Heart left ventricle (tissue), 16 donors: ENCODE measurements at places on chromosomes 6 and 20.

GRCh38 chr6:53517021-53517420 is 27.9 kb downstream of the GCLC start:
- no peak overlapping the region for H3K4me3 ChIP-seq
- no peak for DNase-seq
- H3K27me3 ChIP-seq: no peaks in the 10 kb centered on the region
- H3K4me1 ChIP-seq: no peaks in the 10 kb centered on the region
- peaks cover 14% of the 10 kb centered on the region for H3K36me3 ChIP-seq
- no peak overlapping the region for H3K27ac ChIP-seq

GRCh38 chr6:48754641-48755040 is 643.6 kb upstream of the PTCHD4 start:
- DNase-seq: no peak
- H3K36me3 ChIP-seq: no peaks in the 10 kb centered on the region
- H3K27ac ChIP-seq: no peak overlapping the region
- H3K4me1 ChIP-seq: no peaks in the 10 kb centered on the region
- no peaks in the 10 kb centered on the region for H3K27me3 ChIP-seq

DNA sequence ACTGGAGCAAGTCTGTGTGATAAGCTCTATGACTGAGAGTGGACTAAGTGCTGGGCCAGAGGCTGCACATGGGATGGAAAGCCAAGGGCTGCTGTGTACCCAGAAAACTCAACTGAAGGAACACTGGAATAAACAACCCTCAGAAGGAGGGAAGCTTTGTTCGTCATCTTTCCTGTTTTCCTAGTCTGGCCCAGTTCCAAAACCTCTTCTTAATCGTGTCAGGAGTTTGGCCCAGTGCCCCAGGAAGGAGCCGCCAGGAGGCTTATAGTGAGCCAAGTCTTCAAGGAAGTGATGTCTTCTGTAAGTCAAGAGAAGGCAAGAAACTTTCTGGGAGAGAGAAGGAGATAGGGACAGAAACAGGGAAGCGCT is 23.3 kb upstream of the TOP1 start:
- H3K27me3 ChIP-seq: no peaks in the 10 kb centered on the region
- H3K27ac ChIP-seq: peak overlapping the region; percentile 39
- peak; percentile 86 for DNase-seq
- H3K4me1 ChIP-seq: peaks cover 5% of the 10 kb centered on the region
- no peaks in the 10 kb centered on the region for H3K36me3 ChIP-seq

DNA sequence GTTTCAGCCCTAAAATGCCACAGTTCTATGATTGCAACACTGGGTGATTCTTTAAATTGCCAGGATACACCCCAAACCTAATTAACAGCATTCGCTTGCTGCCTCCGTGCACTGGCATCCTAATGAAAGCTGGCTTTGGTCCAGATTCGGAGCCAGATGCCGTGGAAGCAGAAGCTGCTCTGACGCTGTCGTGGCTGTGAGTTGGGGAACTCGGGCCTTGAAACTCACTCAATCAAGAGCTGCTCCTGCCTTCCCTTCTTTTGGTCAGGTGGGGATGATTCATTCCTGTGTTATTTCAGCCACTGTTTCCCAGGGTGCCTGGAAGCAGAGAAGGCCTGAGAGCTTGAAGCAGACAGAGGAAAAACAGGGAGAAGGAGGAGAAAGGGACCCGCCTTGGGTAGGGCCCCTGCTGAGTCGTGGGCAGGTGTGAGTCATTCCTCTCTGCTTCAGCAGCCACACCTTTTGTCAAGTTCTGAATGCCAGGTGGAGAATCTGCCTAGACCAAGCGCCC is 36.2 kb upstream of the DSP start:
- no peak overlapping the region for H3K27ac ChIP-seq
- no peaks in the 10 kb centered on the region for H3K27me3 ChIP-seq
- no peaks in the 10 kb centered on the region for H3K36me3 ChIP-seq
- peaks cover 3% of the 10 kb centered on the region for H3K4me1 ChIP-seq
- peak; percentile 41 for DNase-seq

DNA sequence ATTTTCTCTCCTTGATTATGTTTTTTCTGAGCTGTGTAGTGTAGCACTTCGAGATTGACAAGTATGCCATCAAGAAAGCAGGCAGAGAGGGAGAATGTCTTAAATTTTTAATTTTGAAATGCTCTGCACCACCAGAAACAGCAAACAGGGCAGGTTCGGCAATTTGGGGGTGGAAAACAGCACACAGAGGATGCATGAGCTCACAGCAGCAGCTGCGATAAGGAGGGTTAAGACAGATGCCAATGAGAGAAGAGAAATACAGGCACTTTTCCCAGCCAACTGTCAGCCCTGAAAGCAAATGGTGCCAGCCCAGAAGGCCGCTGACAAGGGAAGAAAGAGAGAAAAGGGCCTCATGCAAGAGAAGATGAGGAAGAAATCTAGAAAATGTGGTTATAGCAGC is 15.1 kb upstream of the SNRPB2 start:
- no peaks in the 10 kb centered on the region for H3K27me3 ChIP-seq
- H3K4me3 ChIP-seq: no peak overlapping the region
- DNase-seq: no peak
- no peak overlapping the region for H3K27ac ChIP-seq
- no peaks in the 10 kb centered on the region for H3K36me3 ChIP-seq

DNA sequence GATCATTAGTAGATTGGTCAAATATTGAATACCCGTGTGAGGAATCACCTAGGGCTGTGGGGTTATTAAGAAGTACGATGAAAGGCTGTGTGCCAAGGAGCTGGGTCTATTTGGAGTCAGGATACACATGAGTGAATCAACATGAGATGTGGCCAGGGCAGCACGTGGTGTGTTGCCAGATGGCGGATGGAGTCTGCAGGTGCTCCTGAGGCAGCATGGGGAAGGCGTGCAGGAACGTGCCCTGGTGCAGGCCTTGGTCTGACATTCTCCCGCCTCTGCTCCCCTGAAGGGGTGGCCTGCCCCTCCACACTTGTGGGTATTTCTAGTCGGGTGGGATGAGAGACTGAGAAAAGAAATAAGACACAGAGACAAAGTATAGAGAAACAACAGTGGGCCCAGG is 39.0 kb upstream of the SLC22A1 start:
- no peaks in the 10 kb centered on the region for H3K4me1 ChIP-seq
- H3K27ac ChIP-seq: no peak overlapping the region
- no peak for DNase-seq

GRCh38 chr20:9723501-9724202 is 115.2 kb downstream of the PAK5 start:
- H3K36me3 ChIP-seq: no peaks in the 10 kb centered on the region
- no peak overlapping the region for H3K27ac ChIP-seq
- no peak for DNase-seq
- H3K4me3 ChIP-seq: no peak overlapping the region
- no peaks in the 10 kb centered on the region for H3K4me1 ChIP-seq

DNA sequence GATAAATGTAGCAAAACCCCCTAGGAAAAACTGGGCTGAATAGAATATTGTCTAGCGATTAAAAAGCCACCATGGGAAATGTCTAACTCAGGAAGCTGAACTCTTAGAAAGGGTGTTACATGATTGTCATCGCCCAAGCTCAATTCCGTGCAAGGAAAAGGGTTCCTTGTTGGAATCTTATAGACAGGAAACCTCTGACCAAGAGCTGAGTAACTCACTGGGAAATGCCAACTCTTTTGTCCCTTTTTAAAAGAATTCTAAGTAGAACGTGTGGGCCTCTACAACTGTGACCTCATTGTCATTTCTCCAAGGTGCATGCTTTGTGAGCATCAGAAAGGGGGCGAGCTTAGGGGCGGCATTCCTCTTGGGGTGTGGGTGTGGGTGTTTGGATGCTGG is 88.1 kb downstream of the SYNJ2 start:
- no peaks in the 10 kb centered on the region for H3K36me3 ChIP-seq
- no peak overlapping the region for H3K4me3 ChIP-seq
- no peak for DNase-seq
- no peaks in the 10 kb centered on the region for H3K4me1 ChIP-seq

GRCh38 chr20:53957451-53958172 is 112.8 kb downstream of the BCAS1 start:
- no peaks in the 10 kb centered on the region for H3K27me3 ChIP-seq
- no peaks in the 10 kb centered on the region for H3K4me1 ChIP-seq
- no peaks in the 10 kb centered on the region for H3K36me3 ChIP-seq
- no peak overlapping the region for H3K4me3 ChIP-seq

DNA sequence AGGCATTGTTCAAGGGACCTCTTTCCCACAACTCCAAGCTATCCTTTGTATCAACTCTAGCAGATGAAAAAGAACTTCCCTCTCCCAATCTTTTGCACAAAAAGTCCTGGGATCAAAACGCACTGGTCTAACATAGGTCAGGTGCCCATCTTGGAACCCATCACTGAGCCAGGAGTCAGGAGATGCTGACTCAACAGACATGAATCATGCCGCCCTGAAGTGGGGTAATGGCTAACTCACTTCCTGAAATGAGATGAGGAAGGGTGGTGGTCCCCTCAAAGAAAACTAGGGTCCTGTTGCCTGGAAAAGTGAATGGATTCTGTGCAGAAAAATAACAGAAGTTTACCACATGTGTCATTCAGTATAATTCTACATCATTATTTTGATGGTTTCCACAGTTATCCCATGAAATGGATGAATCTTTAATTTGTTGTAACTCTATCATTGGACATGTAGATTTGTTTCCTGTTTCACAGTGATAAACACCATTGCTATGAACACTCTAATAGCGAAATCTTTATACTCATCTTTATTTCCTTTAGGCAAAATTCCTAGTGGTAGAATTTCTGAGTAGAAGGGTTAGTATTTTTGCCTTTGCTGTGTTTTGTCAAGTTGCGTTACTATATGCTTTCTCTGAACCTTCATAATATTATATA is 151.3 kb downstream of the SLC16A10 start:
- H3K27ac ChIP-seq: no peak overlapping the region
- no peak for DNase-seq
- H3K4me1 ChIP-seq: no peaks in the 10 kb centered on the region
- no peaks in the 10 kb centered on the region for H3K27me3 ChIP-seq
- no peaks in the 10 kb centered on the region for H3K36me3 ChIP-seq

GRCh38 chr6:3635482-3635881 is 116.0 kb downstream of the PXDC1 start:
- no peak overlapping the region for H3K27ac ChIP-seq
- H3K4me1 ChIP-seq: no peaks in the 10 kb centered on the region
- DNase-seq: no peak
- H3K4me3 ChIP-seq: no peak overlapping the region
- no peaks in the 10 kb centered on the region for H3K27me3 ChIP-seq
- no peaks in the 10 kb centered on the region for H3K36me3 ChIP-seq

GRCh38 chr6:139611327-139612134 is 237.1 kb upstream of the CITED2 start:
- DNase-seq: no peak
- no peaks in the 10 kb centered on the region for H3K36me3 ChIP-seq
- no peaks in the 10 kb centered on the region for H3K4me1 ChIP-seq
- no peaks in the 10 kb centered on the region for H3K27me3 ChIP-seq
- H3K27ac ChIP-seq: no peak overlapping the region

- no peaks in the 10 kb centered on the region for H3K27me3 ChIP-seq
- no peak overlapping the region for H3K4me3 ChIP-seq
- no peak overlapping the region for H3K27ac ChIP-seq
- peaks cover 37% of the 10 kb centered on the region for H3K36me3 ChIP-seq
- no peaks in the 10 kb centered on the region for H3K4me1 ChIP-seq
- no peak for DNase-seq
These were observed 38.1 kb downstream of the UQCC1 start for GRCh38 chr20:35373661-35374060.

DNA sequence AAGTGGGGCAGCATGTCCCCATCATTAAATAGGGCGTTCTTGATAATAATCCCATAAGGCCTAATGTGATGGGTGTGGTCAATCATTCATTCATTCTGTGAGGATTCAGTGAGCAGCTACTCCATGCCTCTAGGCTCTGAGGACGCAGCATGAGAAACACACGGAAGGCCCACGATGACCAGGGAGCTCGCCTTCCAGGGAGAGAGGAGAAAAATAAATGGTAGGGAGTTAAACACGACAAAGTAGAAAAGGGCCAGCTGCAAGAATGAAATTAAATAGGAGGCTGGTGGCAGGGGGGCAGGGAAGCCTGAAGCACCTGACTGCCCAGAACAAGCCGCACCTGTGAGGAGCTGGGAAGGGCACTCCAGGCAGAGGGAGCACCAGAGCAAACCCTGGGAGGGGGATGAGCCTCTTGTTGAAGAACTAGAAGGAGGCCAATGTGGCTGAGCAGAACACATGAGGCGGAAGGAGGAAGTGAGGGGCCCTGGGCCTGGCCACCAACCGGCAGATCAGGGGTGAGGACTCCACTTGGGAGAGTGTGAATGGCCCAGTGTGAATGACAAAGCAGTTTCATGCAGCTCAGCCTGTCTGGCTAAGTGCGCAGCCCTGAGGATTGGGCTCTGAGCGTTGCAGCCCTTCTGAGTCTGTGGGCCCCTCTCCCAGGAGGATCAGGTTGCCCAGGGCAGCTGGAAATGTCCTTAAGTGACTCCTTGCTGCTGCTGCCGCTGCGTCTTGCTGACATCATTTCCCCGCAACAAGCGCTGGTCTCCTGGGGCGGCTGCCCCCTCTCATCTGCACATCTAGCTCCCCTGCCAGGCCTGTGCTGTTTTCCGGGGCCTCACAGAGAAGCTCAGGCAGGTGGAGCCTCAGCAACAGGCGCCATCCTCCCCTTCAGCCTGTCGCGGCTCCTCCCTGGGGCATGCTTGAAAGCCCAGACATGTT is 99.9 kb downstream of the CDH26 start:
- H3K27me3 ChIP-seq: no peaks in the 10 kb centered on the region
- peak overlapping the region; percentile 26 for H3K27ac ChIP-seq
- H3K4me3 ChIP-seq: no peak overlapping the region
- peaks cover 64% of the 10 kb centered on the region for H3K4me1 ChIP-seq
- DNase-seq: peak; percentile 49
- H3K36me3 ChIP-seq: no peaks in the 10 kb centered on the region

GRCh38 chr6:34370361-34370760 is 22.1 kb downstream of the NUDT3 start:
- H3K27me3 ChIP-seq: no peaks in the 10 kb centered on the region
- no peak overlapping the region for H3K4me3 ChIP-seq
- peak overlapping the region; percentile 26 for H3K27ac ChIP-seq
- H3K4me1 ChIP-seq: peaks cover 19% of the 10 kb centered on the region
- no peak for DNase-seq
- H3K36me3 ChIP-seq: no peaks in the 10 kb centered on the region

DNA sequence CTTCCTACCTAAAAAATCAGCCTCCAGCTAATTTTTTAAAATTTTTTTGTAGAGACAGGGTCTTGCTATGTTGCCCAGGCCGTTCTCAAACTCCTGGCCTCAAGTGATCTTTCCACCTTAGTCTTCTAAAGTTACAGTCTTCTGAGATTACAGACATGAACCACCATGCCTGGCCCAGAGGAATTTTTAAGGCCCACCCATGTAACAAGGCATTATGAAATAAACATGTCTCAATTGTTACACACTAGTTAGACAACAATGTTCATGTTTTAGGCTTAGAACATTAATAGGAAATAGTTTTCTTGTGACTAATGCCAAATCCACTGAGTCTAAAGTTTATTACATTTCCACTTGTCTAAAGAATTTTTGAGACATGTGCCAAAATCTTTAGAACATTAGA is 221.2 kb downstream of the LAMA2 start:
- H3K4me1 ChIP-seq: peaks cover 56% of the 10 kb centered on the region
- H3K27me3 ChIP-seq: no peaks in the 10 kb centered on the region
- no peak for DNase-seq
- peak overlapping the region; percentile 58 for H3K27ac ChIP-seq
- H3K4me3 ChIP-seq: no peak overlapping the region
